Thoracic aorta (tissue), 2 donors: ENCODE measurements at places on chromosomes 6 and 20. TPM values are rescaled to one million over a fixed set of nuclear protein-coding genes. Genes with fewer than 3 reads are reported as not detected.

GATA5 gene
- total RNA-seq, result not detected

DNA sequence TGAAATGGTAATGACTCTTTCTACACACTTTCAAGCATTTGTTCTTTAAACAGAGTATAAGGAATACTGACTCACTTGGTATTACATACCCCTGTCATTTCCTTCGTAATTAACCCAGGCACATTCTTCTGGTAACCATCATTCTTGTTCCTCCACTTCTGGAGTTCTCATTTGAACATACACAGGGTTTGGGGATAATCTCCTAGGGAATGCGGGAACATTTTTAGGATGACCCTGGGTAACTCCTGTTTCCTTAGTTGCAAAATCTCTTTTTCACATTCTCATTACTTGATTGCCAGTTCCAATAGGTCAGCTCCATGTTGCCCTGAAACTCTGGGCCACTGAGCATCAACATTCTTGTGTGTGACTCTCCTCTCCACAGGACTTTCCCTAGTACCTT is 51.5 kb upstream of the E2F3 start:
- DNase-seq, result no peak
- H3K36me3 ChIP-seq, result no peaks in the 10 kb centered on the region
- no peak overlapping the region for H3K27ac ChIP-seq
- no peaks in the 10 kb centered on the region for H3K27me3 ChIP-seq

SAMD3 gene
- 1.8 TPM for total RNA-seq

ESR1 gene
- 4.9 TPM for total RNA-seq

- H3K27ac ChIP-seq, result no peak overlapping the region
- no peaks in the 10 kb centered on the region for H3K36me3 ChIP-seq
- DNase-seq, result no peak
- no peak overlapping the region for H3K4me3 ChIP-seq
- no peaks in the 10 kb centered on the region for H3K27me3 ChIP-seq
These were observed 157.7 kb downstream of the VEGFA start for GRCh38 chr6:43927532-43928210.

DNA sequence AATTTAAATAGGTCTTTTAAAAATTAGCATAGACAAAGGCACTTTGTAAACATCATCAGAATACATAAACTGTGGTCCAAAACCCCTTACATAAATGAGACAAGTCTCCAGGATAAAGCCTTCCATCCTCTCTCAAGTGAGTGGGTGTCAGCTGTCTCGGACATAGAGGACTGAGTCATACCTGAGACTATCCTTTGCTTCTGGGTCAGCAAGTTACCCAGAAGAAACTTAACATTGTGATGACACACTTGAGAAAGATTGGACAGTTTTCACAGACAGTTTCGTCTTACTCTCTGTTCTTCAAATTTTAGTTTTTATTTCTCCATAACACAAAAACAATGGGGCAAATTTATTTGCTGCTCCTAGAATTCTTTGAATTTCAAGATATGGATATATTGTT is 838.0 kb downstream of the DHX35 start:
- H3K4me1 ChIP-seq, result peaks cover 13% of the 10 kb centered on the region
- H3K4me3 ChIP-seq, result no peak overlapping the region
- no peaks in the 10 kb centered on the region for H3K27me3 ChIP-seq
- DNase-seq, result no peak

- no peaks in the 10 kb centered on the region for H3K27me3 ChIP-seq
- no peak overlapping the region for H3K27ac ChIP-seq
- no peak for DNase-seq
These were observed 121.2 kb downstream of the THBS2 start for GRCh38 chr6:169132352-169132940.

MRAP2 gene
- 104 TPM for total RNA-seq

DNA sequence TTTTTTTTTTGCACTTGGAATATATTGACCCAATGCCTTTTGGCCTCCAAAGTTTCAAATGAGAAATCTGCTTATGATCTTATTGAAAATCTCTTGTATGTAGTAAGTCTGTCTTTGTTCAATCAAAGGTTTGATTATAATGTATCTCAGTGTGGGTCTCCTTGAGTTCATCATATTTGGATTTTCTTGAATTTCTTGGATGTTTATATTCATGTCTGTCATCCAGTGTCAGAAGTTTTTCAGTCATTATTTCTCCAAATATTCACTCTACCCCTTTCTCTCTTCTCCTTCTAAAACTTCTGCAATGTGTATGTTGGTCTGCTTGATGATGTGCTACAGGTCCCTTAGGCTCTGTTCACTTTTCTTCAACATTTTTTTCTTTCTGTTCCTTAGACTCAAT is 95.9 kb upstream of the PTPRK start:
- no peaks in the 10 kb centered on the region for H3K27me3 ChIP-seq
- H3K4me1 ChIP-seq, result no peaks in the 10 kb centered on the region
- no peaks in the 10 kb centered on the region for H3K36me3 ChIP-seq
- no peak for DNase-seq
- H3K27ac ChIP-seq, result no peak overlapping the region

FHL5 gene
- total RNA-seq, result 47.3 TPM

CYP39A1 gene
- total RNA-seq, result 1.1 TPM

GRCh38 chr6:135498185-135498841 is 773 bp upstream of the AHI1 start:
- peak overlapping the region; percentile 97 for H3K27ac ChIP-seq
- peak; percentile 40 for DNase-seq
- H3K36me3 ChIP-seq, result no peaks in the 10 kb centered on the region
- H3K27me3 ChIP-seq, result no peaks in the 10 kb centered on the region
- peaks cover 9% of the 10 kb centered on the region for H3K4me1 ChIP-seq
- H3K4me3 ChIP-seq, result peak overlapping the region; percentile 95

DNA sequence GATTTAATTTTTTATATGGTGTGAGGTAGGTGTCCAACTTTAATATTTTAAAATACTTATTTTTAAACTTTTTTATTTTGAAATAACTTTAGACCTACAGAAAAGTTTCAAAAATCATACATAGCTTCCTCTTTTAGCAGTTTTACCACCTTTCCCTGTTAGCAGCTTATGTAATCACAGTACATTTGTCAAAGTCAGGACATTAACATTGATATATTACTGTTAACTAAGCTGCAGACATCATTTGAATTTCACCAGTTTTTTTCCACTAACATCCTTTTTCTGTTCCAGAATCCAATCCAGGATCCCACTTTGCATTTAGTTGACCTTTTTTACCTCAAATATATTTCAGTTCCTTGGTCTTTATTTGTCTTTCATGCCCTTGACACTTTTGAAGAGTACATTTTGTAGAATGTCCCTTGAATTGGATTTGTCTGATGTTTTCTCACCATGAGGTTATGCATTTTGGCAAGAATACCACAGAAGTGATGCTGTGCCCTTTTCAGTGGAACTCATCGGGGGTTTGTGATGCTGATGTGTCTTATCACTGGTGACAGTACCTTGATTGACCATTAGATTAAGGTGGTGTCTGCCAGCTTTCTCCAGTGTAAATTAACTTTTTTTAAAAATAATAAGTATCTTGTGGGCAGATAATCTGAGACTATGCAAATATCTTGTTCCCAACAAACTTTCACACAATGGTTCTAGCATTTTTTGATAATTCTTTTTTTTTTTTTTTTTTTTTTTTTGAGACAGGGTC is 33.4 kb downstream of the TTLL9 start:
- no peak overlapping the region for H3K27ac ChIP-seq
- H3K36me3 ChIP-seq, result no peaks in the 10 kb centered on the region
- DNase-seq, result no peak
- no peaks in the 10 kb centered on the region for H3K27me3 ChIP-seq
- no peak overlapping the region for H3K4me3 ChIP-seq
- no peaks in the 10 kb centered on the region for H3K4me1 ChIP-seq

MOG gene
- total RNA-seq, result not detected

DNA sequence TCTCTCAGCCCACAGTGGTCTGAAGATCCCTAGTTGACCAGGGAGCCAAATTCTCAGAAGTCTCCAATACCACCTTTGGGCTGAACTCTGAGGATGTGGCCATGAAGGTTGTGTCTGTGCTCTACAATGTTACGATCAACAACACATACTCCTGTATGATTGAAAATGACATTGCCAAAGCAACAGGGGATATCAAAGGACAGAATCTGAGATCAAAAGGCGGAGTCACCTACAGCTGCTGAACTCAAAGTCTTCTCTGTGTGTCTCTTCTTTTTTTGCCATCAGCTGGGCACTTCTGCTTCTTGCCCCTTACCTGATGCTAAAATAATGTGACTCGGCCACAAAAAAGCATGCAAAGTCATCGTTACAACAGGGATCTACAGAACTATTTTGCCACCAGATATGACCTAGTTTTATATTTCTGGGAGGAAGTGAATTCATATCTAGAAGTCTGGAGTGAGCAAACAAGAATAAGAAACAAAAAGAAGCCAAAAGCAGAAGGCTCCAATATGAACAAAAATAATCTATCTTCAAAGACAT is 17.7 kb upstream of the VSX1 start:
- no peaks in the 10 kb centered on the region for H3K27me3 ChIP-seq
- no peak overlapping the region for H3K4me3 ChIP-seq
- no peak overlapping the region for H3K27ac ChIP-seq
- no peaks in the 10 kb centered on the region for H3K4me1 ChIP-seq

- H3K27me3 ChIP-seq, result no peaks in the 10 kb centered on the region
- H3K4me3 ChIP-seq, result no peak overlapping the region
- no peaks in the 10 kb centered on the region for H3K4me1 ChIP-seq
- H3K36me3 ChIP-seq, result no peaks in the 10 kb centered on the region
- no peak overlapping the region for H3K27ac ChIP-seq
- DNase-seq, result no peak
These were observed 800.6 kb upstream of the MAP3K7 start for GRCh38 chr6:91387290-91388059.

C4B gene
- total RNA-seq, result 108 TPM

DEFB113 gene
- total RNA-seq, result not detected
